Stimulated activated CD8-positive, alpha-beta memory T cell treated with anti-CD3 and anti-CD28 coated beads, Interleukin-2, amount 100 ng/mL, for 1 hour (primary cell): ENCODE measurements at places on chromosomes 16 and 17.

- DNase-seq, result no peak
Observed at GRCh38 chr17:68205808-68206720, 41.8 kb upstream of the AMZ2 start.

- DNase-seq, result no peak
Observed at GRCh38 chr17:48211011-48211410, 103.4 kb downstream of the SNX11 start.

DNA sequence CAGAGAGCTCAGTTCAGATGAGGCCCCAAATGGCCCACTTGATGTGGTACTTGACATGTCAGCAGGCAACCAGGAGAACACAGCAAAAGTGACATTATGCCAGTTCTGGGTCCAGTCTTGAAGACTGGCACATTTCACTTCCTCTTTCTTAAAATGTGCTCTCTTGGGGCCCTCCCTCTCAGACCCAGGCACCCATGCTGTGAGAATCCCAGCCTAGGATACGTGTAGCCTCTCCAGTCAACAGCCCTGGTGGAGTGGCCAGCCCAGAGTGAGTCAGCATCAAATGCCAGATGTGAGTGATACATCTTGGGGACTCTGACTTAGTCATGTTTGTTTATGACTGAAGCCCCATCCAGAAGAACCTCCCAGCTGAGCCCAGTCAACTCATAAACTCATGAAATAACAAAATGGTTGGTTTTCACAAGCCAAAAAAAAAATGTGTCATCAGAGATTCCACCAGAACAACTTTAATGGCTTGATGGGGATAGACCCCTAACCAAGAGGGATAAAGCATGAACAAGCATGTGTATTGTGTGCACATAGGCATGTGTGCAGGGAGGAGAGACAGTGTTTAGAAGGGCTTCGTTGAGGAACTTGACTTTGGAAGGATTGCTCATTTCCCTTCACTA, 82.5 kb upstream of the TNRC6C start:
- no peak for DNase-seq

DNA sequence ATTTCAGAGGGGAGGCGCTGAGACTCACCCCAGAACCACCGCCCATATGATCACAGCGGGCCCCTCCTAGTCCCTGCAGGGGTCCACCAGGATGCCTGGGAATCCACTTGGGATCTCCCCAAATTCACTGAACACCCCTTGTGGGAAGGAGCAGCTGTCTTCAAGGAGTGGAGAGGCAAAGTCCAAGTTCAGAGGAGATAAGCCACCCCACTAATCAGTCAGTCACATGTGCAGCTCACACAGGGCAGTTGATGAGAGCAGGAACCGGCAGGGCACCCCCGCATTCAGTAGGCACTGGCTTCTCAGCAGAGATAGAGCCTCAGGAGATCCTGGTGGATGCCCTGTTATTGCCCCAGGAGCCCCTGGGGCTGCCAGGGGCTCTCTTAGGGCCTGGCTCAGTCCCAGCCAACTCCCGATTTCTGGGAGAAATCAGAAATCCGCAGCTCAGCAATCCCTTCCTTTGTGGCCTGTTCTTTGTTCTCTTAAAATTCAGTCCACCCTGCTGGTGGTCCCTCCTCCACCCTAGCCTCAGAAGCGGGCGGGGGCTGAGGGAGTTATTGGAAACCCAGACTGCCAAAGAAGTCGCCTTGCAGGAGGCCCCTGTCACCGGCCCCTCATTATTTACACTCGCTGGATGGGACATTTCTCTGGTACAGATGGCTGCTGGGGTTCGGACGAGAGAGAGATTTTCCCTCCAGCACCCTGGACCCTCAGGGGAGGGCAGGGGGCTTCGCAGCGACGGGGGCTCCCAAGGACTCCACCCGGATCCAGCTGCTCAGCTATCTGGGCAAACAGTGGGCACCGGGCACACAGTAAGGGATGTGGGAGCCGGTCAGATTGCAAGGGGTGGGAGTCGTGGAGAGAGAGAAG, 1.8 kb downstream of the CDC42EP4 start:
- DNase-seq, result no peak

DNA sequence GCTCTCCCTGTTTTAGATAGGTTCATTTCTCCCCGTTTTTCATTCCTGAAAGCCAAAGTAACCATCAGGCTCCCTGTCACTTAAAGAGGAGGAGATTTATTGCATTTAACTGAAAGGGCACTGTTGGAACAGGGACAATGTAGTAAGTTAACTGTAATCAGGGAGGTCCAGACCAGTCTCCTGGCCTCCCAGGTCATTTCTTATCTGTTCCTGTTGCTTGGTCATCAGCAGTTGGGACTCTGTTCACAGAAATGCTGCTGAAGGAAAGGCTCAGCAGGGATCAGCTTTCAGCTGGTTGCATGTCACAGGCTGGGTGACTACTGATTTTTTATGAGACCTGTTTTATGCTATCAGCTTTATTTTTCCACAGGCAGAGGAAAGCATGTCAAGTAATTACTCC, 622.6 kb upstream of the GOT2 start:
- DNase-seq, result no peak

- no peak for DNase-seq
Observed at GRCh38 chr17:75981019-75981615, 2.1 kb downstream of the TEN1 start.

- DNase-seq, result no peak
Observed at GRCh38 chr17:77365584-77366186, 224.9 kb downstream of the SEC14L1 start.

- DNase-seq, result no peak
Observed at GRCh38 chr16:73058221-73058615, 10.3 kb upstream of the ZFHX3 start.

GRCh38 chr17:38557836-38558727, 47.7 kb downstream of the SRCIN1 start:
- DNase-seq, result peak; percentile 82

DNA sequence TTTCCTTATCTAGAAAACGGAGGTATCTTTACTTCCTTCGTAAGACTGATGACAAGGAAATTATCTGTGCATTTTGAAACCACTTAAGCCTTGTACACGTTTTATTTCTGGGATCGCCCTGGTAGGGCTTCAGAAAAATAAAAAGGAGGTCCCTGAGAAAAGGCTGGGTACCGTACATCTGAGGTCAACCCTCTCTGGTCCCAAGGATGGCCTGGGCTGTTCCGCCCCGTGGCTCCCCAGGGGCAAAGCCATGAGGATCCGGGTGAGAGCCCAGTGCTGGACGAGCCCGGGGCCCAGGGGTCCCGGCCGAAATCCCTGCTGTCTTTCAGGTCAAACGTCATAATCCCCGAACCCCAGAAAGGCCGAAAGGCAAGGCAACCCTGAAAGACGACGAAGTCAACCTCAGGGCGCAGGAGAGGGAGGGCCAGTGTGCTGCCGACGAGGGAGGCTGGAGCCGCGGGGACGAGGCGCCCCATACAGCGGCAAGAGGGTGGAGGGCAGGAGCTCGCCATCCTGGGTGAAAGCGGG, 656 bp upstream of the FUS start:
- no peak for DNase-seq

DNA sequence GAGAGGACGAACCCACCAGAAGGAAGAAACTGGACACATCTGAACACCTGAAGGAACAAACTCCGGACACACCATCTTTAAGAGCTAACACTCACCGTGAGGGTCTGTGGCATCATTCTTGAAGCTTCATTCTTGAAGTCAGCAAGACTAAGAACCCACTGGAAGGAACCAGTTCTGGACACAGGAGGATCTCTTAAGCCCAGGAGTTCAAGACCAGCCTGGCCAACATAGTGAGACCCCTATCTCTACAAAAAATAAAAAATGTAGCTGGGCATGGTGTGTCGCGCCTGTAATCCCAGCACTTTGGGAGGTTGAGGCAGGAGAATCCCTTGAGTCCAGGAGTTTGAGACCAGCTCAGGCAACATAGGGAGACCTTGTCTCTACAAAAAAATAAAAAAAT, 20.5 kb upstream of the WIPF2 start:
- DNase-seq, result no peak

DNA sequence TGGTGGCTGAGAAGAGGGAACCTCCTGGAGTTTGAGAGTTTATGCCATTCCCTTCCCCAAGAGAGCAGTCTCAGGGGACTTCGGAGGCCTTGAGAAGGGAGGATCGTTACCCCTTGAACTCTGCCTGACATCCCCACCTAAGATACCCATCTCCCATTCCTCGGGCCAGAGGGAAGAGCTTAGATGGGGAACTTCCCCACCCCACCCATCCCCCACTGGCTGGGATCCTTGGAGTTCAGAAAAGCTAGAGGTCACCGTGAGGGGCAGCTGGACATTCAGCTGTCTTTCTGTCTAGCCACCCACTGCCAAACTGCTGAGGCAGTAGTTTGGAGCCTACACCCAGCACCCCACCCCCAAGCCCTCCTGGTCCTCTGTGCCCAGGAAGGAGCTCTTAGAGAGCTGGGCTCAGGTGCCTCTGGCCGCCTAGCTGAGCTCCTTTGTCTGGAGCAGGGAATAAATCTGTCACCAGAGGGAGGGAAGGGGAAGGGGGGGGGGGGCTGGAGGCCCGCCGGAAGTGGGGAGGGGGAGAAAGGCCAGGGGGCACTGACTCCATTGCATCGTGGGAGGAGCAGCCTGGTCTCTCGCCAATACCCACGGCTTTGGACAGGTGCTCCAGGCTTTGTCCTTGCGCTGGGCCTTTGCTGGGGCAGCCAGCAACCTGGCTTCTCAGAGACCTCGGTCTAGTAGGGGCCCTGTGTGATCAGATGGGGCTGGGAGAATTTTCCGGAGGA, 1.0 kb downstream of the HSD11B2 start:
- DNase-seq, result no peak

DNA sequence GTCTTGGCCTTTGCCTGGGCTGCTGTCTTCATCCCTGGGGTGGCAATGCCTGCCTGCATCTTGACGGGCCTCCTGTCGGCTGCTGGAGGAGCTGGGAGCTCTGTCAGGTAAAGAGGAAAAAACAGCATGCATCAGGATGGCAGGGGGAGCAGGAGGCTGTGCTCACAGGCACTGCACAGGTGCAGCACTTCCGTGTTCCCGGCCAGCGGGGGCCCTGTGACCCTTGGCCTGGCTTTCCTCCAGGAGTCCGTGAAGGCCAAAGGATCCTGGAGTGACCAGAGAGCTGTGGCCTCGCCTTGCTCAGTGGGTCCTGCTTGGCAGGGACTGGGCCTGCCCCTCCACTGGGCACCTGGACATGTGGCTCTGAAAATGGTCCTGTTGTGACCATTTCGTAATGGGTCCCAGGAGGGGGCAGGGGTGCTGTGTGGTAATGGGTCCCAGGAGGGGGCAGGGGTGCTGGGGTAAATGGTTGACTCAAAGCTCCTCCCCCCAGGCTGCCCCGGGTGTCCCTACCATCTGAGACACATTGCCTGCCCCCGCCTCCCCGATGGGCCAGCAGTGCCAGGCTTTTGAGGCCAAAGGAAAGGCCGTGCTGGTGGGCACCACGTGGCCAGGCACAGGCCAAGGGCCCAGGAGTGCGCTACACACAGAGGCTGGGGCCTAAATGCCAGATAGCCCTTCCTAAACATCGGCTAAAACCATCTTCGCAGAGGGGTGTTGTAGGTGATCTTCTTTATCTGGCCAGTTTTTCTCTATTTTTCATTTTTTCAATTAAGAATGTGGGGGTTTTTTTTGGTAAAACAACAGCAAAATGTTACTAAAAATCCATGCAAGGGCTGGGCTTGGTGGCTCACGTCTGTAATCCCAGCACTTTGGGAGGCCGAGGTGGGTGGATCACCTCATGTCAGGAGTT, 4.0 kb upstream of the FASN start:
- no peak for DNase-seq
